Neural crest cell (in vitro differentiated cells): ENCODE measurements at places on chromosomes 7 and 10.

DNA sequence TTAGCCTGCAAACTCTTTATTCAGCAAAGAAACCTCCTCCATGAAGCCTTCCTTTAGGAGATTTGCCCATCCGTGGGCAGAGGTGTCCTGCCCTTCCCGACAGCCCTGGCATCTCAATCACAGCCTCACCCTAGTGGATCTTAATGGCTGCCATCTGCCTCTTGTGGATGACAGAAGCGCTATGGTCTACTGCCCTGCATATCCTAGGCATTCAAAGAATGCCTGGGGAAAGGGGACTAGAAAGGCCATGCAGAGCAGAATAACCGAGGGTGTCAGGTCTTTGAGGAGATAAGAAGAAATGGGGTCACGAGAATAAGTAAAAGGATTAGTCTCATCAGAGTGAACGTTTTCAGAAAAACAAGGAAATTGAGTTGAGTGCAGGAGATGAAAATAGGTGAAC, 57.7 kb upstream of the SPOCK2 start:
- DNase-seq: no peak

- no peak for DNase-seq
These were observed 252.7 kb downstream of the SKIDA1 start for GRCh38 chr10:21272643-21273399.

DNA sequence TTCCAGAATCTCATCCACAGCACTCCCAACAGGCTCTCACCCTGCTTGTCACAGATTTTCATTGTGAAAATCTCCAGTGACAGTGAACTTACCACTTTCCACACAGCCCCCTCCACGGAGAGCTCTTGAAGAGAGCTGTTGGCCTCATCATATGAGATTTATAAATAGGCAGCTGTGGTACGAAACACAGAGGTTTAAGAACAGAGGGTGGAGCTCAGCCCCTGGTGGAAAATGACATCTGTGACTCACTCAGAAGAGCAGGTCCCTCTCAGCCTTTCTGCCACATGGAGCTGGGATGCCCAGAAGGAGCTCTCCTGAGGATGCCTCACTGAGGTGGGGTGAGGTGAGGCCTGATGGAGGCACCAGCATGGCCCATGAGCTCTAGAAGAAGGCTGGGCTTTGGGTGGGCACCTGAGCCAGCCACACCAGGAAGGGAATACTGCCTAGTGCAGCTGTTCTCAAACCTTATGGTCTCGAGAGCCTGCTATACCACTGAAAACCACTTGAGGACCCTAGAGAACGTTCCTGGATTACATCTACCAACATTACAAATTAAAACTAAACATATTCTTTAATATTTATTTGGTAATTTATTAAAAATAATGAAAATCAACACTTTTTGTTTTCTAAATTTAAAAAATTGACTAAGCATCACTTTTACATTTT, 25.8 kb upstream of the EEPD1 start:
- no peak for DNase-seq

GRCh38 chr7:83786858-83787257, 137.9 kb upstream of the SEMA3E start:
- DNase-seq: no peak

DNA sequence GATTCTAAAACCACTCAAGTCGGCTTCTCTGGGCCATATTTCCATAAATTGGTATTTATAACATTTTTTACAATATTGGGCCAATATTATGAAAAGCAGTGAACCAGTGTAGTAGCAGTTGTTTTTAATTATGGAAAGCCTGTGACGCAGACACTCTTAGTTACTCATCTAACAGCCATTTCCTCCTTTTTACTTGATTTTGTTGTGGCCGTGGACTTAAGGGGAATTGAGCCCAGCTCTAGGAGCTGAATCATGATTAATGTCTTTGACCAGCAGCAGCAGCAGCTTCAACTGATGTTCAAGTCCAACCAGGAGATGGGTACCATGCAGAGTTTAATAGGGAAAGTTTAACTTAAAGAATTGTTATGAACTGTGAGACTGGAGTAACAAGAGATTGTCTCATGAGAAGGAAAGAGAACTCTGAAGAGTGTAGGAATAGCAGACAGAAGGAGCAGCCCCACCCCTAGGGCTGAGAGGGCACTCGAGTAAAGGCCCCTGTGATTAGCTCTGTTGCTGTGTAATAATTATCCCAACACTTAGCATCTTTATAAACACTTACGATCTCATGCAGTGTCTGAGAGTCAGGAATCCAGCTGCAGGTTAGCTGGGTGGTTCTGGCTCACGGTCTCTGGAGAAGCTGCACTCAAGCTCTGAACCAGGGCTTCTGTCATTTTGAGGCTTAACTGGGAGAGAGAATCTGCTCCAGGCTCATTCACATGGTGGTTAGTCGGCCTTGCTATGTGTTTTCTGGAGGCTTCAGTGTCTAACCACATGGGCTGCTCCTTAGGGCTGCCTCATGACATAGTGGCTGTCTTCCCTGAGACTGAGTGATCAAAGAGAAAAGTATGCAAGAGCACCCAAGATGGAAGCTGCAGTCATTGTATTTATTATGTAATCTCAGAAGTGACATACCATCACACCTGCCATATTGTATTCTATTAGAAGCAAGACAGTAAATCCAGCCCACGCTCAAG, 4.6 kb downstream of the LANCL2 start:
- DNase-seq: no peak

DNA sequence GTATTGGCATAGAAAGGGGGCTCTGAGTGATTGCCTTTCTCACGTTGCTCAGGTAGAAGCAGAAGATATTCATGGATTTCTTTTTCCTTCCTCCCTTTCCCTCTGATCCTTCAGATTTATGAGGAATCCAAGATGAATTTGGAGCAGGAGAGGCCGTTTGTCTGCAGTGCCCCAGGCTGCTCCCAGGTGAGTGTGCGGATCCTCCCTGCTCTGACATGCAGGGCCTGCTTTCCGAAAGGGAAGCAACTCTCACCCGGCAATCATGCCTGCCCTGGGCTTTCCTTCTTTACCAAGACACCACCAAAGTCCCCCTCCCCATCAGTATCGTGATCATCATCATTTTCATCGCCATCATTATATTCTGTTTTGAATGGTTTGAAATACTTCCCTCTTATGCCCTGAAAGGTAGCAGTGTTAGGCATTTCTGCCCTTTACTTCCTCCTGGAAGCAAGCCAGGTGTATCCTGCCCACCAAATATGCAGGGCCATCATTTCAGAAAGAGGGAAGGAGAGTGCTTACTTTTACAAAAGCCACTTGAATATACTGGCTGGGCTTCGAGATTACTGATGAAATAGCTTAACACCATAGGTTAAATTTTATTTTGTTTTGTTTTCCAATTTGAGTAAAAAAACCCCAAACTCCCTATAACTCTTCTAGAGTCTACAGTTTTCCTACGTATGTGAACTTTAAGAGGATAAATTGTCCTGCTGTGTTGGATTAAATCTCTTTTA, 75.9 kb downstream of the CREB5 start:
- DNase-seq: no peak

- DNase-seq: no peak
These were observed 123.0 kb upstream of the SGCE start for GRCh38 chr7:94778711-94779459.

GRCh38 chr10:114576132-114576487, 82.0 kb downstream of the ABLIM1 start:
- no peak for DNase-seq

DNA sequence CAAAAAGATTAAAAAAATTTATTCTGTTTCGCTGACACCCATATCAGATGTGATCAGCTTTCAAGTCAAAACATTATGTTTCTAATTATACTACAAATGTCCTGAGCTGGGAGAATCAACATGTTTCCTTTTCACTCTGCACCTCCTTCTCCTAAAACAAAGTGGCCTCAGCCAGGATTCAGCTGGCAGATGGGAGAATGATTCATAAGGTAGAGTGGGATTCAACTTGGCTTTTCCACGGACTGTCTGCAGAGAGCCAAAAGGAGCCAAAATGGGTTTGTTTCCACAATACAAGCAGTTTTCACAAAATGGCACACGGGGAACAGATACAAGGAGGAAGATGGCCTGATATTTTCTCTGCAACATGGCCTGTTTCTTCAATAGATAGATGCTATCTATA, 376.5 kb upstream of the PRKCQ start:
- no peak for DNase-seq

DNA sequence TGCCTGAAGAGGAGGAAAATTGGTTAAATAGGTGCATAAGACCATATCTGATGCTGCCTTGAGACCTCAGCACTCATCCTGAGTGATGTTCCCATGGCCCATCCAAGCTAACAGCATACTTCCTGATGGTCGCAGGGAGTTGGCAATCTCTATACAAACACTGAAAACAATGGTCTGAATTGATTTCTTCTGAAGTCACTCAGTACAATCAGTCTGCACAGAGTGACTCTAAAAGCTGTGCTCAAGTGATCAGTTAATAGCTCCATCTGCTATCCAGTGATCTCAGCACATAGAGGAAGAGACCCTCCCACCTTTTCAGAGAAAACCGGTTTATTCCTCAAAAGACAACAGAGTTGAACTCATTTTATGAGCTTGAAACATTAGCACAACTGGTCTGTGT, 3.9 kb downstream of the PPP1R17 start:
- DNase-seq: no peak

- no peak for DNase-seq
These were observed 33.5 kb upstream of the SLC26A3 start for GRCh38 chr7:107836237-107837144.

DNA sequence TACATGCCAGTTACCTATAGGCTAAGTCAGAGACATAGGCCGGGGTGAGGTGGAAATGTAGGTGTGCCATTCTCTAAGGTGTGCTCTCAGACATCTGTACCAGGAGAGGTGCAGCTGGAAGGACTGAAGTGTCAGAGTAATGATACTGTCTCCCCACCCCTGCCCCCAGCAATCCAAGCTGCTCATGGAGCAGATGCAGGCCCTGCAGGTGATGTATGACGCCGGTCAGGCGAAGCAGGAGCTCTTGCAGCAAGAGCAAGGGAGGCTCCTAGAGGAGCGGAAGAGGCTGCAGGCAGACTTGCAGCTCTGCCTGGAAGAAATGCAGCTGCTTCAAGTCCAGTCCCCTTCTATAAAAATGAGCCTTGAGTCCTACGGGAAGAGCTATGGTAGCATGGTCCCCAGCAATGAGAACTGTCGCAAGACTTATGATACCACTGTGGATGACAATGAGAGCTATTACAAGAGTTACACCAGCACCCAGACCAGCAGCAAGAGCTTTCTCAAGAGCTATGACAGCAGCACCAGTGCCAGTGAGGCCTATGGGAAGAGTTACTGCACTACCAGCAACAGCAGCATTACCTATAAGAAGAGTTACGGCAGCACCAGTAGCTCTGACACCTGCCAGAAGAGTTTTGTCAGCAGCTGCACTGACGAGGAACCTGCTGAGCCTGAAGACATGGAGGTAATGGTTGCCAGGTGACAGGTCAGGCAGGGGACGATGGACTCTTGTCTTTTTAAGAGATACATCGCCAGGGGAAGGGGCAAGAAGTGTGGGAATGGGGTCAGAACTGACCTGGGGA, 18.4 kb upstream of the FLNC start:
- DNase-seq: no peak

DNA sequence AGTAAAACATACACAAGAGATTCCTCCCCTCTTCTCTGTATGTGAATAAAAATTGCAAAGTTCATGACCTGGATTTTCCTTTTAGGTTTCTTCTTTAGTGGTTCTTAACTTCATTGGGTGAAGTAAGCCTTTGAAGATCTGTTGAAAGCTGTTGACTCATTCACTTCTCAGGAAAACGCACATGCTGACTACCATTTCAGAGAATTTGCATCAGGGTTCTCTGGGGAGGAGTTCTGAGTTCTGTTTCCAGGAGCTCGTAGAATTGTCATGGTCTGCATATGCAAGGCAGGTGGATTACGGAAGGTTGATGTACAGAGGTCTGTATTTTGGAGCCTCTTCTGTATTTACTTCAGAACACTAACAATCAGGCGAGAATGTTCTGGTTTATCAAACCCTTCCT, 962 bp upstream of the SLC26A4 start:
- DNase-seq: no peak

DNA sequence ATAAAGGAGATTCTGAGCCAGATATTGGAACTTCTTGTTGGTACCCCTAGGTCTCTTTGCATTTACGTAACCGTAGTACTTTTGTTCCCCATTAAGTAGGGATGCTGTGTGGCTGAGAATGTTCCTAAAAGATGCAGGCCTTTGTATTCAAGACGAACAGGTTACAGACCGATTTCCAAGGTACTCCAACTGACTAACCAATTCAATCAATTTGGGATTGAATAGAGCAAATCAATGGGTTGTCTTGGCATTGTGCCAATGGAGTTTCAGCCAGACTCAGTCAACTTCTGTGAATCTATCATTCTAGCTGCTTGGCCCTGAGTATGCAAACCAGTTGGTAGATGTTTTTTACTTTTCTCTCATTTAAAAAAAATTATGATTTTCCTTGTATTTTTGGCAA, 347.3 kb upstream of the NPVF start:
- no peak for DNase-seq

- DNase-seq: no peak
These were observed 20.4 kb upstream of the ZNF488 start for GRCh38 chr10:47404446-47404845.

DNA sequence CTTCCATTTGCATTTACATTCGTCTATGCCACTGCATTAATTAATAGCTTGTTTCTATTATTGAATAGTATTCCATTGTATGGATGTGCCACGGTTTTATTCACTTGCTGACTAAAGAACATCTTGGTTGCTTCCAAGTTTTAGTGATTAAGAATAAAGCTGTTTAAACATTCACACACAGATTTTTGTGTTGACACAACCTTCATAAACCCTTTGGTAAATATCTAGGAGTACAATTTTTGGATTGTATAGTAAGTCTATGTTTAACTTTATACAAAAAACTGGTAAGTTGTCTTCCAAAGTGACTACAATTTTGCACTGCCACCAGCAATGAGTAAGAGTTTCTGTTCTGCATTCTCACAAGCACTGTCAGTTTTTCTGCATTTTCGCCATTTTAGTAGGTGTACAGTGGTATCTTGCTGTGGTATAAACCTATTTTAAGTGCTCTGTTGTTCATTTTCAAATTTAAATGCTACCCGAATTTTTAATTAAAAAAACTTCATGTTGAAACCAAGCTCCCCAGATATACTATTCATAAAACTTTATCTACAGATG, 121.4 kb downstream of the RNF133 start:
- no peak for DNase-seq

DNA sequence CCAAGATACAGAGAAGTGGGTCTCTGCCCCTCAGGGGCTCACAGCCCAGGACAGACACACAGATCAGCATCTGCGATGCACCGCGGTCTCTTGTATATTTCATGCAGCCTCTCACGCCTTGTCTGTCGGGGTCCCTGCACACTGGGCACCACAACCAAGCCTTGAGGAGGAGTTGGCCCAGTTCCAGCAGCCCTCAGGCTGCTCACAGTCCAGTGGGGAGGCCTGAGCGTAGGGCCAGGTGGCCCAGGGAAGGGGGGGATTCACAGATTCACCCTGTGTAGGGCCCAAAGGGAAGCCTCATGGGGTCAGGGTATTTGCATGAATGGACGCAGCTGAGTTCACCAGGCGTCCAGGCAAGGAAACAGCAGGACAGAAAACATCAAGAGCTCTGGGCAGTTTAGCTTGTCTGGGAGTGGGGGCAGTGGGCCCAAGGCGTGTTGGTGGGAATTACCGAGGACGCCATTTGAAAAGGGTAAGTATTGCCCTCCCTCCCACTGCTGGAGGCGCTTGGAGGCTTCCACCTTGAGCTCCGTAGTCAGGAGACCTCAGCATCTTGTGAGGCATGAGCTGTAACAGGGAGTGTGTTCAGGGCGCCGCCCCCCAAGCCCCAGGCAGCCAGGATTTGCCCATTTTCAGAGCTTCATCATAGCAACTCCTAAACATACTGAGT, 129.1 kb upstream of the CHST15 start:
- DNase-seq: no peak
